Midbrain (tissue), 1 donor: ENCODE measurements at places on chromosomes 5 and 9.
A peak's percentile ranks its signal among the peaks of the same experiment; 100 is the strongest.

GRCh38 chr5:35246411-35246810, 16.1 kb upstream of the PRLR start:
- DNase-seq = no peak

DNA sequence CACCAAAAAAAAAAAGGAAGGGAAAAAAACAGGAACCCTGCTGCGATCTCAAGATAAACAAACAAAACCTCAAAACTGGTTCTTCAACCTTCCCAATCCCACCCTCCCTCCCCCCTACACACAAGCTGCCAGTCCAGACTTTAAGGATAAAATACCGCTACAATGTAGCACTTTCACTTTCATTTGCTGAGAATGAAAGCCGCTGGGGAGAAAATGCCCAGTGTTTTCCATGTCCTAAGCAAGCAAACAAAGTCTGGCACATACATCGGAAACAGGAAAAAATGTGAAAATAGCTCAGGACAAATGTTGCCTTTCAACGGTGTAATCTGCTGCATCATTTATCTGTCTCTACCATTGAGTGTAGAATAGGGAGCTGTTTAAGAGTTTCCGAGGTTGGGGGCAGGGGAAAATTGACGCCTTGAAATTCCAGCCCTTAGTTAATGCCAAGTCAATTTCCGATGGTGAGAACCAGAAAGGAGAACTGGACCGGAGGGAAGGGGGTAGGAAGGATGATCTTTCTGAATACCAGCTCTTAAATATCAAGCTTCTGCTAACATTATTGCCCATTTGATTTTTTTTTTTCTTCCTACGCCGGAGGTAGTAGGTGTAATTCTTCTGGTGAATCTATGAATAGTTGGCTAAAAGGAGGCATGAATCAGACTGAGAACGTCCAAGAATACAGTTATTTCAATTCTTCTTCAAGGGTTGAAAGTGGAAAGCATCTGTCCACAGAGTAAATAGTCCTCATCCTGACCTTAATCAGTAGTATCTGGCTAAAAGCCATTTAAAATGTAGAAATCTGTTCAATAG, 1.2 kb upstream of the ADAMTS6 start:
- peak; percentile 38 for DNase-seq

DNA sequence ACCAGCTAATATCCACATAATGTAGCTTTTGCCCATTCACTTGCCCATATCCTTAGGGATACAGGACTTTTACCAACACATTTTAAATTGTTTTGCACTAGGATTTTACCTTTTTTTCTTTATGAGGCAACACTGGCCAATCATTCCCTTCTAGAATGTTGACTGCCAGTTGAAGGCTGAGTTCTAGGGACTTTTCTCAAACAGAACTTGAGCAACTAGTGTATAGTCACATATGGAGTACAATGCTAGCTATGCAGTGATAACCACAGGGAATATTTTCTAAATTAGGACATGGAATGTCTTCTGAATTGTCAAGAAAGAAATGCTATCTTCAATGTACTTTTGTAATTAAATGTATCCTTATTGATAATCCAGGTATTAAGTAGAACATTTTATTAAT, 133.6 kb downstream of the OXCT1 start:
- DNase-seq = no peak

DNA sequence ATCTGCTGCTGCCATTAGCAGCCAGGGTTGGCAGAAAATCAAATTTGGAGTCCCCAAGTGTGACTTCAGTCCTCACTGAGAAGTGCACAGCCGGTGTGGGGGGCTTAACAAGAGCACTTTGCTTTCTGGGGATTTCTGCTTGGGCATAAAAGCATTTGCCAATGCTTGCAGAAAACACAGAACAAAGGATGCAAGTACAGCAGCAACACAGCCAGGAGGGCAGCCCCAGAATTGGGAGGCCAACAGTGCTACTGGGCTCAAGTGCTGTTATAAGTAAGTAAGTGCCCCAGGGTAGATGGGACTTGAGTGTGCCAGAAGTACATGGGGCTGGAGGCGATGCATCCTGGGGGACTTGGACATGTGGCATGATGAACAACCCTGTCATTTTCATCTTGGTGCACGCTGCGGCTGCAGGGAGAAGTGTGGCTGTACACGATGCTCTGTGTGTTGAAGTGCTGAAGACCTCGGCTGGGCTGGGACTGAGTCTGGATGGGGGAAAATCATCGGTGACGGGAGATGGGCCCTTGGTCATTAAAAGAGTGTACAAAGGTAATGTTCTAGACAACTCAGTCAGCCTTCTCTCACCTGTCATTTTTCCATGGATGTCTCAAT, 73.3 kb downstream of the GOLPH3 start:
- DNase-seq = no peak

- DNase-seq = no peak
These were observed 19.2 kb downstream of the SLC22A4 start for GRCh38 chr5:132313366-132313765.

GRCh38 chr5:145203193-145203592, 631.9 kb downstream of the PRELID2 start:
- no peak for DNase-seq

GRCh38 chr9:125649315-125649714, 57.7 kb downstream of the MAPKAP1 start:
- no peak for DNase-seq

- no peak for DNase-seq
These were observed 195.8 kb upstream of the KLF4 start for GRCh38 chr9:107685376-107685775.

DNA sequence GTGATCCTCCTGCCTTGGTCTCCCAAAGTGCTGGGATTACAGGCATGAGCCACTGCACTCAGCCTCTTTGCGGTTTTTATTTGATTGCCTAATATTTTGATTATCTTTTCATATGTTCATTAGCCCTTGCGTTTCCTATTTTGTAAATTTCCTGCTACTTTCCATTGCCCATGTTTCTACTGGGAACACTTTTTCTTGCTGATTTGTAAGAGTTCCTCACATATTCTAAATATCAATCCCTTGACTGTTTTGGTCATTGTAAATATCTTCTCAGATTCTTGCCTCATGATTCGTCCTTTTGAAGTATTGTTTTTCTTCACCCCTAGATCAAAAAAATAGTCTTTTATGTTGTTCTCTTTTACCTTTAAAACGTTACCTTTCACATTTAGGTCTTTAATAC, 37.9 kb upstream of the TTC1 start:
- no peak for DNase-seq

DNA sequence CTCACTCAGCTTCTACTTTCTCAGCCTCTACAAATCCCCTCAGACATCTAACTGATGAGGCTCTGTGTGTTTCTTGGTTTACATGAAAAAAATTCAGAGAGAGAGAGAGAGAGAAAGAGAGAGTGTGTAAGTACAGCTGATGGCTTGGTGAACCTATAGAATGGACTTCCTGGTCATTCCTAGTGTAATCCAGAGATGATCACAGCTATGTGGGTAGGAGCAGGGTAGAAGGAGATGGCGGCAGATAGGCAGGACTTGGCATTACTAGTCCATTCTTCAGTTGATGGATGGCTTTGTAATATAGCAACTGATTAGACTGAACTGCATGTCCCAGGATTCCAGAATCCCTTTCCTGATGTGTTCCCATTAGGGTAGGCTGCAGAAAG, 429.3 kb upstream of the CLINT1 start:
- DNase-seq = no peak

DNA sequence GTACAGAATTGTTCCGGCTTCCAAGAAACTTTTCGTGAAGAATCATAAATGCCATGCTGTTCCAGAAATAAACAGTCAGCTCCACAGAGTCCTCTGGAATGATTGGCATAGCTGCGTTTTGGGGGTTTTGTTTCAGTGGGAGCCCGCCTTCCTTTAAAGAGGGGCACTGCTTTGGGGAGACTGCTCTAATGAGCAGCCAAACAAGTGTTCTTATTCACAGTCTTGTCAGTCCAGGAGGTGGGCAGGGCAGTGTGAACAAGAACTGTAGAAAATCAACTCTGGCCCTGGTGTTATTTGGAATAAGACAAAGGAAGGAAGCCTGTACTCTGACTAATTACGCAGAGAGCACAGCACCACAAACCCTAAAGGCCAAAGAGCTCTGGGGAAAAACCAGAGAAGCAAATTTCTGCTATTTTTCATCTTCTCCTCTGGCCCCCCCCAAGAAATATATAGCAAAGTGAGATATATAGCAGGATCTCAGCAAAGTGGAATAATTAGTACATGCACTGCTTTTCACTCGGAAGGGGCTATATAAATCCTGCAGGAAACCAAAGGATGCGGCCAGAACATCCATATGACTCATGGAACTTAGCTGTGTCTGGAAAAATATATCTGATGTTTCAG, 92.9 kb downstream of the GLDC start:
- no peak for DNase-seq

- DNase-seq = no peak
These were observed 36.0 kb downstream of the HMGXB3 start for GRCh38 chr5:150036513-150036912.

DNA sequence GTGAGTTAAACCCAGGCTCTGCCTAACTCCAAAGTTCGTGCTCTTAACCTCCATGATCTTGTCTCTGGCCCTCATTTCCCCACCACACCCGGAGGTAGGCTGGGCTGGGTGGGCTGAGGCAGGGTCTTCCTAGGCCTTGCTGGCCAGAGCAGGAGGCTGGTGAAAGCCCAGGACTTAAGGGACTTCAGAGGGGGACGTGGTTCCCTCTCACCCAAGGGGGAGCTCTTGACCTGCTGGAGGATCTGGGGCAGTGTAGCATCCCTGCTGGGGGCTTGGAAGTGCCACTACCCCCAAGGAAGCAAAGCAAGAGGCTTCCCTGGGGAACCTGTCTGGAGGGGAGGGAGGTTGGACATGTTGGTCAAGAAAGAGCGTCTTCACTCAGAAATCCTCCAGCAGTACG, 14.7 kb downstream of the PITX1 start:
- DNase-seq = no peak

GRCh38 chr5:57577432-57578175, 95.0 kb upstream of the ACTBL2 start:
- DNase-seq = no peak

GRCh38 chr5:138438724-138439476, at the start of gene REEP2:
REEP2 (plus strand) TSS chr5:138439057; CDS start chr5:138439209, 152 bp downstream.
- peak; percentile 35 for DNase-seq

- no peak for DNase-seq
These were observed 37.9 kb upstream of the DPYSL3 start for GRCh38 chr5:147547730-147548129.

DNA sequence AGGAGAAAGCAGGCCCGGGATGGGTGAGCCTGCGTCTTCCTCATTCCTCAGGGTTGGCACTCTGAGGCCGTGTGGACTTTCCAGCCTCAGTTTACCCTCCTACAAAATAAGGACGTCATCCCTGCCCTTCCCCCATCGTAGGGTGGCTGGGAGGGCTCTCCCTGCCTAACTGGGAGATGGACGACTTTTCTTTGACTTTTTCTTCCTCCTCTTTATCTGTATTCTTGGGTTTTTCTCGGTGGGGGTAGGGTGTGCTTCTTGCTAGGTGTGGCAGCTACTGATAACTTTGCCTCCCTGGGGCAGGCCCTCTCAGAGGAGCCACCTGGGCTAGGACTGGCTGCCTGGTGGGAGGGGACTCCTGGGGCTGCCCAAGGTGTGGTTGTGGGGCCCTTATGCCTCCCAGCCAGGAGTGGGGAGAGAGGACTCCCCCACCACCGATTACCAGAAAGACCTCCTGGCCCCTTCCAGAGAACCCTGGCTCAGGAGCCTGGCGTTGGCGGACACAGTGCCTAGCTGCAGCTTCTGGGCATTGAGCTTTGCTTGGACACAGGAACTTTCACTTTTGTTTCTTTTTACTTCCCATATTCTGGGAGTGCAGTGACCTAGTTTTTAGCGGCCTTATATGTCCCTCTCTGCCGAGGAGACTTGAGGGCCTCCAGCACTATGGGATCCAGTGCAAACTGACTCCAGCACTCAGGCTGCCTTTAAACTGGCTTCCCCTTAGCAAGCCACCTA, 6.1 kb downstream of the GLIPR2 start:
- peak; percentile 53 for DNase-seq

DNA sequence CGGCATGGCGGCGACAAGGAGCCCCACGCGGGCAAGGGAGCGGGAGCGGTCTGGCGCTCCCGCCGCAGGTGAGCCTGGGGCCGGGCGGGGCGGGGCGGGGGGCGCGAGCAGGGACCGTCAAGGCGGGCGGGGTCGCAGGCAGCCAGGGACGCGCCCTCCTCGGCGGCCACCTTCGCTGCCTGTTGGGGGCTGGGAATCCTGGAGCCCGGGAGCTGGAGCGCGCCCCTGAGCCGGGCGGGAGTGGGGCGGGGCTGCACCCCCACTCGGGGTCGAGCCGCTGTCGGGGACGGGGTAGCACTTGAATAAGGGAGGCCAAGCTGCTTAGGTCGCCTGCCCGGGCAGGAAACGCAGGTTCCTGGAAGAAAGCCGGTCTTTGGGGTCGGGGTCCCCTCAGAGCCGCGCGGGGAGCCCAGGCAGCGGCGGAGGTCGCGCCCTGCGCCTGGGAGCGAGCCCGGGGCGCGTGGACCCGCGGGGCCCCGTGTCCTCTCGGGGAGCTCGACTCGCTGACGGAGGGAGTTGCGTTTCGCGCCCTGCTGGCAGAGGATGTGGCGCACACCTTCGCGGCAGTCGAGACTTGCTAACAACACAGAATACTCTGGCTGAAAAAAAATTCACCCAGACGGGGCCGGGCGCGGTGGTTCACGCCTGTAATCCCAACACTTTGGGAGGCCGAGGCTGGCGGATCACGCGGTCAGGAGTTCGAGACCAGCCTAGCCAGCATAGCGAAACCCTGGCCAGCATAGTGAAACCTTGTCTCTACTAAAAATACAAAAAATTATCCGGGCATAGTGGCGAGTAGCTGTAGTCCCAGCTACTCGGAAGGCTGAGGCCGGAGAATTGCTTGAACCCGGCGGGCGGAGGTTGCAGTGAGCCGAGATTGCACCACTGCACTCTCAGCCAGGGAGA, 552 bp downstream of the OTULINL start:
- no peak for DNase-seq

DNA sequence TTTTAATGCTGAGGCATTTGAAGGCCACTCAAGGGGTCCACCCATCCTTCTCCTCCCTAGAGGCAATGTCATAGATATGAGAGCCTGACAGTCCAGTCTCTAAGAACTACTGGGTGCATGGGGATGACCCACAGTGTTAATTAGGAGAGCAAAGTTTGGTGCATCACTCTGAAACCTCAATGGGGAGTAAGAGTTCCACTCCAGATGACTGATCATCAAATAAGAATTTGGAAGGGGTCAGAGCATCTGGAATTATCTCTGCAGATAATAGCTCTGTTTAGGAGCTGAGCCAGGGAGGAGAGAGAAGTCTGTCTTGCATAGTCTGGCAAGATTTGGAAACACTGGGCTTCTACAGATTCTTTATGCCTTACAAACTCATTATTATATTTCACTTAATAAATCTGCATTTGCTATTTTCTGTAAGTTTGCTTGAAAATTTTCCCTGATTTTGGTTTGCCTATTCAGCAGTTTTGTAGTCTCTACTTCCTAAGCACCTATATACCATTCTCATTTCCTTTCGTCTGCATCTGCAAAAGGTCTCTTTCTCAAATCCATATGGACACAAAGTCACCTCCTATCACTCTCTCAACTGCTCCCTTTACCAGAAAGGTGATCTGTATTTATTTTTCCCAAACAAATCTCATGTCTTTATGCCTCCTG, 27.7 kb downstream of the FGF10 start:
- DNase-seq = no peak

- DNase-seq = no peak
These were observed 56.6 kb downstream of the NDUFS4 start for GRCh38 chr5:53616939-53617549.

GRCh38 chr5:74243634-74244033, 396.9 kb downstream of the ENC1 start:
- no peak for DNase-seq
